ENCODE measurements at places on chromosomes 7 and 10.

DNA sequence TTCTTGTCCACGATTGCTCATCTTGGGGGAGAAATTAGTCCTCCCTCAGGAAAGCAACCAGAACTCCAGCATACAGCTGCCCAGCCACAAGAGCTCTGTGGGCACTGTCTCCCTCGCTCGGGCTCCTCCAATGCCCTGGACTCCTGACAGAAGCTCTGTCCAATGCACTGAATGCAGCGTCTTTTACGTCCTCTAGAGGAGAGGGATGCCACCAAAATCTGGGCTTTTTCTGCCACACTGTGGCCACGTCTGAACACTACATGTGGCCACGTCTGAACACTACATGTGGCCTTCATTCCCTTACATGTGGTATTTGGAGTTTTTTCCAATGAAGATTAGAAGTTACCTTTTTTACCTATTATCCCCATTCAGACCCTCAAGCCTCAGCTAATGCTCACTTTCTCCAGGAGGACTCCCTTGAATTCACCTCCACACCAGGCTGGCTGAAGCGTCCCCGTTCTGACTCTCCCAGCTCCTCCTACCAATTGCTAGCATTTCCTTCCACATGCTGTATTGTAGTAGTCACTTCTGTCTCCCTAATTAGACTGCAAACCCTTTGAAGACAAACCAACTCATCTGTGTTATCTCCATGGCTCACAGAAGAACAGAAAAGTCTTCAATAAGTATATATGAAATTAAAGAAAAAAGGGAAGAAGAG lies 134.3 kb upstream of the PDE1C start:
- DNase-seq, result peak; percentile 50

DNA sequence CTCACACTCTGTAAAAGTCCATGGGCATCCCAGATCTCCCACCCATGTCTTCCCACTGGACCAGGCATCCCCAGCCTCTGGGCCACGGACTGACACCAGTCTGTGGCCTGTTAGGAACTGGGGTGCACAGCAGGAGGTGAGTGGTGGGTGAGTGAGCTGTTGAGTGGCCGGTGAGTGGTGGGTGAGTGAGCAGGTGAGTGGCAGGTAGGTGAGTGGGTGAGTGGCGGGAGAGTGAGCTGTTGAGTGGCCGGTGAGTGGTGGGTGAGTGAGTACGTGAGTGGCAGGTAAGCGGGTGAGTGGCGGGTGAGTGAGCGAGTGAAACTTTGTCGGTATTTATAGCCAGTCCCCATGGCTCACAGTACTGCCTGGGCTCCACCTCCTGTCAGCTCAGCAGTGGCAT lies 471.2 kb downstream of the DNAJB6 start:
- DNase-seq, result no peak

- peak; percentile 12 for DNase-seq
These were observed 429.0 kb upstream of the MTPN start for GRCh38 chr7:136405931-136406777.

GRCh38 chr7:17042211-17042610 lies 160.4 kb upstream of the AGR3 start:
- DNase-seq, result no peak

Data from skeletal muscle cell (primary cell).